ENCODE measurements at places on chromosomes 6 and 20. TPM values are rescaled to one million over a fixed set of nuclear protein-coding genes. Genes with fewer than 3 reads are reported as not detected.

GRCh38 chr6:144647406-144647964, 362.4 kb downstream of the UTRN start:
- DNase-seq, result no peak
- peaks cover 14% of the 10 kb centered on the region for H3K36me3 ChIP-seq
- no peaks in the 10 kb centered on the region for H3K27me3 ChIP-seq
- no peak overlapping the region for H3K4me3 ChIP-seq
- no peak overlapping the region for H3K27ac ChIP-seq

TRIM40 gene
- total RNA-seq, result not detected

DNA sequence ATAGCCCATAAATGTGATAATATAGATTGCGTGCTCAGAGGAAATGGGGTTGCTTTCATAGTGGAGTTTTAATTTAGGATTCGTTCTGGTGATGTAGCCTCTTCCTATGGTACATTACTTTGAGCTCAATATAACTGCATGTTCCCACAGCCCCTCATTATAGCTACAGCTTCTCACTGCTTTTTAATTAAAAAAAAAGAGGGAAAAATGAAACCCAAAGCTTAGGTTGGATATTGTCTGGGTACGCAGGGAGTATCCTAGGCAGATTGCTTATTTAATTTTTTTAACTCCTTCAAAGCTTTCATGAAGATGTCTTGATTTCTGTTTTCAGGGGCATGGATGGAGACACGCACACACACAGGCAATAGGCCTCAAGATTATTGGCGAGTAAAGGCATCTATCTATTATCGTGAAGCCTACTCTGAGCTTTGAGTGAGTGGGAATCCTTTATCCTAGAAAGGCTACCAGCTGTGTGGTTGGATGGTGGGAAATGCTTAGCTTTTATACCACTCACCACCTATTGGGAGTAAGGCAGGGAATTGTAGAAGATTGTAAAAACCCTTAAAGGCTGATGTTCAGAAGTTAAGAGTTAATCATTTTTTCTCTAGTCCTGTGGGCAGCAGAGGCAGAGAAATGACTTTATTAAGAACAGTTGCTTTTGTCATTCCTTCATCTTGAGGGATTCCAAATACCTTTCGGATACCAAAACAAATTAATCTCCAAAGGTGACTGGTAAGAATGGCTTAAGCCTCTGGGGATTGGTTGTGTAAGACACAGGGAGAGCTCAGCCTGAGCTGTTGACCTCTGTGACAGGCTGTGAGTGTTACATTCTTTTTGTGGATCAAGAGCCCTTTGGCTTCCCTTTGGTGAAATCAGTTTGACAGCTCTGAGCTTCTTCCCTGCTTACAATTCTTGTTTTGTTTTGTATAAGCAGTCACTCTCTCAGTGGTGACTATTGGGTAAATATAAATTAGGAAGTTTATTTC, 33.4 kb downstream of the CTNNBL1 start:
- no peaks in the 10 kb centered on the region for H3K27me3 ChIP-seq
- no peak for DNase-seq
- H3K4me3 ChIP-seq, result no peak overlapping the region
- H3K36me3 ChIP-seq, result peaks cover 9% of the 10 kb centered on the region

MOXD1 gene
- not detected for total RNA-seq

DNA sequence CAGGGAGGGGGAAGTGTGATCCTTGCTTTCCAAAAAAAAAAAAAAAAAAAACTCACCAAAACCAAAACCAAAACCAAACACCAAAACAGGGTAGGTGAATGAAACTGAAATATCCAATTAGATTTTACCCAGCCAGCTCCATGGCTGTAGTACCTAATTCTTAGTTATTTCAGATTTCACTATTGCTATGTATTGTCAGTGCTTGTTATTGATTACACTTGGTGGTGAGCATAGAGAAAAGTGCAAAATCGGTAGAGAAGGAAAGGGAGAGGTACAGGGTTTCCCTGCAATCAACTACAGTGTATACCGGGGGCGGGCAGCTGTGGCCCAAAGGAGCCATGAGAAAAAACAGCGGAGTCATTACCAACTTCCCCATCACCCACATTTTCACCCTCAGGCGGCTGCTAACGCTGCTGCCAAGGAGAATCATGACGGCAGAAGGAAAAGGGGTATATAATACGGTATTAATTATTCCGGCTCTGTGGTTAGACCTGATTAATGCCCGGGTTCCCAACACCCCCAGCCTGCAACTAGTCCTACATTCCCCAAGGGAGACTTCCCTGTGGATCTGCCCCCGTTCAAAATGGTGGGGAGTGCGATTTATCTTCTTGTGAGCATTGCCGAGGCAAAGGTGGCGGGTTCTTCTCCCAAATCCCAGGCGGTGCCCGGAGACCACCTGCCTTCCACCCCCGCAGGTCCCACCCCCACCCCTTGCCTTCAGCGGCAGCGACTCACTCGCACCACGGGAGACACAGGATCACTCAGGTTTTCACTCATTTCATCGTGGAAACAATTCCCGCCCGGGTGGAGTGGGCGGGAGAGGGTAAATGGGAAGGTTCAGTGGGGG, at the start of gene C6orf62:
Gene C6orf62 (minus strand): TSS at position 30 of the 847 bp plus-strand sequence. CDS start 486 bp downstream, outside the sequence.
- DNase-seq, result peak; percentile 74
- peaks cover 50% of the 10 kb centered on the region for H3K36me3 ChIP-seq
- peak within 1 kb of the TSS; percentile 99 for H3K4me3 ChIP-seq
- no peaks in the 10 kb centered on the region for H3K27me3 ChIP-seq
- peak within 1 kb of the TSS; percentile 95 for H3K27ac ChIP-seq
